Left renal cortex interstitium (tissue), 4 donors: ENCODE measurements at places on chromosomes 6 and 20. TPM values are rescaled to one million over a fixed set of nuclear protein-coding genes. Genes with fewer than 3 reads are reported as not detected.

Gene EYA4
- 18.2 TPM for polyA plus RNA-seq

Gene SH3BGRL2
- 31.3 TPM for polyA plus RNA-seq

Gene RAB32
- 32.2 TPM for polyA plus RNA-seq

Gene GPR63
- 3.4 TPM for polyA plus RNA-seq

DNA sequence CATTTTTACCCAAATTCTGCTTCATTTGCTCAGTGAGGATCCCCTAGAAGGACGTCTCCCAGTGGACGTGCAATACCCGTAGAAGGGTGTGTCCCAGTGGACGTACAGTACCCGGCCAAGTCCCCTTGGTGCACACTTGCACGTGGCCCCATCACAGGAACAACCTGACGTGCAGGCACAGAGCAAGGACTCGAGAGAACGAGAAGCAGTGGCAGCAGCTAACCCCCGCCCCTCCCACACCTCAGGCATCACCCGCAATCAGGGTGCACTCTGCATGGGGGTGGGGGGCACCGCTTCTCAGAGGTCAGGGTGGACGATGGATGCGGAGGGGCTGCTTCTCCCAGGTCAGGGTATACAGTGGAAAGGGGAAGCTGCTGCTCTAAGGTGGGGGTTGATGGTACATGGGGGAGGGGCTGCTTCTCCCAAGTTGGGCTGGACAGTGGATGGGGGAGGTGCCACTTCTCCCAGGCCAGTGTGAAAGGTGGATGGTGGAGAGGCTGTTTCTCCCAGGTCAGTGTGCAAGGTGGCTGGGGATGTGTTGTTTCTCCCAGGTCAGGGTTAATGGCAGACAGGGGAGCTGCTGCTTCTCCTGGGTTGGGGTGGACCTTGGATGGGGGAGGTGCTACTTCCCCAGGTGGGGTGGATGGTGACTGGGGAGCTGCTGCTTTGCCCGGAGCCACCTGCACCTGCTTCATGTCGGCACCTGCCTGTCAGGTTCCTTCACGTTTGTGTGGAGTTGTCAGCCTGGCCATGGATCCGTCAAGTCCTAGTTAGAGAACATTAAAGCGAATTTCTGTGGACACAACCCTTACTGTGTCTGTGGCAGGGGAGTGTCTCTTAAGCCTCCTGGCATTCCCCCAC, 1.0 kb upstream of the THBS2 start:
- DNase-seq, result no peak

Gene LY6G6D
- 0.65 TPM for polyA plus RNA-seq

GRCh38 chr6:136551103-136551502, 881 bp upstream of the MAP7 start:
- no peak for DNase-seq

Gene ZMYND8
- polyA plus RNA-seq, result 44.8 TPM

- DNase-seq, result no peak
Observed at GRCh38 chr6:37920667-37921066, 101.1 kb downstream of the ZFAND3 start.

DNA sequence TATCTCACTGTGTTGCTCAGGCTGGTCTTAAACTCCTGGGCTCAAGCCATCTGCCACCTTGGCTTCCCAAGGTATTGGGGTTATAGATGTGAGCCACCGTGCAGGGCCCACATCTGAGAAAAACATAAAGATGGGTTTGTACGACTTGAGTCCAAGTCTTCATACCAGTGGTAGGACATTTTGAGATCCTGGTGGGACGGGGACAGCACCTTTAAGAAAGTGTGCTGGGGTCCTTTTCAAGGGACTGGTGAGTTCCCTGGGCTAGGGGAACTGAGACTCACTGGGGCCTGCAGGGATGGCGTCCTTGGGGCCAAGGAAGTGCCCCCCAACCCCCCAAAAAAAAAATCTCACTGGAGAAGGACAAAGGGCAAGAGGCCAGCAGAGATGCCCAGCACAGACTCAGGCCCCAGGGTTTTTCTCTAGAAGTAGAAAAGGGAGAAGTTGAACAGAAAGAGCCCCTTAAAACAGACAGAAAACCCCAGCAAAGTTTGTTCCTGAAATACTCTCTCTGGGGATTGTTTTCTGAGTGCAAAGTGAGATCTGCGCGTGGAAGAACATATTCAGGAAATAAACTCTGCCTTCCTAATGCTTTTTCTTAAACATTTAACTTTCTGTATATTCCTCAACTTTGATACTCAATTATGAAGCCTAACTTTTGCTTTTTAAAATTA, 10.7 kb downstream of the OSBPL2 start:
- no peak for DNase-seq

DNA sequence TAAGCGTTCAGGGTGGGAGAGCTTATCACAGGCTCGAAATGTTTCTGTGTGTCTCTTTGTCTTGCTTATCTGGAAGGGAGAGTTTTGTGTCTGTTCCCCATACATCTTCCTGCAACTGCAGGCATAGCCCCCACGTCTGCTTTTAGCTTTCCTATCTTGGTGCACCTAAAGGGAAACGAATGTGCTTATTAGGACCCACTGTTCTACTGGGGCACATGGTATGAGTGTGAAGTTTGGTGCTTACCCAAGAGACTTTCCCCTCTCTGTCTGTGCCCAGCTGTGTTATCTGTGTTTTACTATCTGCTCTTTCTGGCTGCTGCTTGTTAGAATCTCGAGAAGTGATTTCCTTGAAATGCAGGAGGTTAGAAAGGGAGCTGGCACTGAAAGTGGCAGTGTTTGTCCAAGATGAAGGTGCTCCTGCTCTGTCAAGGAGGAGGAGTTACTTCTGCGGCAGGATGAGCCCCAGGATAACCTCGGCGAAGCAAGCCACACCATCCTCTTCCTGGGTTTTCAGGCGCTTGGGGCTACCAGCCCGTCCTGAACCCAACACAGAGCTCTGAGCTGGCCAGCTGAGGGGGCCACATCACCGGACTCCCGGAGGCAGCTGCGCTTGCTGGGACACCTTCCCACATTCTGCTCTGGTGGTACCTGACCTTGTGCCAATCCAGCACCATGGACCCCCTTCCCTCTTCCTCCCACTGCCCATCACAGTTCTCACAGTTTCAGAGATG, 23.4 kb downstream of the DYNLT1 start:
- DNase-seq, result no peak

GRCh38 chr6:138656364-138657064, 117.1 kb upstream of the CCDC28A start:
- DNase-seq, result no peak

GRCh38 chr6:135832166-135832565, 19.3 kb upstream of the PDE7B start:
- DNase-seq, result no peak

- no peak for DNase-seq
Observed at GRCh38 chr6:112041535-112041934, 12.4 kb upstream of the CCN6 start.

DNA sequence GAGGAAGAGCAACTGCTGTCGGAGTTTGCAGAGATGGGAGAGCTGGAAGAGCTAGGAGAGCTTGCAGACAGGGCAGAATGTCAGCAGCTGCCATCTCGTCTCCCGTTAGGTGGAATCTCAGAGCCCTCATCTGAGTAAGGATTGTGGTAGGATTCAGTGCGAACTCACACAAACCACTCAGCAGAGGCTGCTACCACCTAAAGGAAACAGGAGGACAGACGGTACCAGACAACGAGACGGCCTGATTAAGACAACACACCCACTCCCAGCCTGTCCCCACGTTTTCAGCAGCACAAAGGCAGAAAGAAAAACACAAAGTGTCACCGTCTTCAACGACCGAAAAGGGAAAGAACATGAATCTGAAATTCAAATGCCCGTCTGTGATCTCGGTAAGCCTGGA, 4.1 kb downstream of the LEMD2 start:
- no peak for DNase-seq

- DNase-seq, result no peak
Observed at GRCh38 chr6:31351401-31352309, 5.3 kb downstream of the HLA-B start.
